Dermis blood vessel endothelial cell (primary cell): ENCODE measurements at places on chromosomes 12 and 14.
A peak's percentile ranks its signal among the peaks of the same experiment; 100 is the strongest.

- DNase-seq = no peak
Measured at GRCh38 chr14:37864861-37865718, 269.7 kb downstream of the TTC6 start.

- no peak for DNase-seq
Measured at GRCh38 chr12:90079529-90080210, 371.0 kb upstream of the ATP2B1 start.

- DNase-seq = no peak
Measured at GRCh38 chr12:47317175-47317915, 237.6 kb upstream of the AMIGO2 start.

DNA sequence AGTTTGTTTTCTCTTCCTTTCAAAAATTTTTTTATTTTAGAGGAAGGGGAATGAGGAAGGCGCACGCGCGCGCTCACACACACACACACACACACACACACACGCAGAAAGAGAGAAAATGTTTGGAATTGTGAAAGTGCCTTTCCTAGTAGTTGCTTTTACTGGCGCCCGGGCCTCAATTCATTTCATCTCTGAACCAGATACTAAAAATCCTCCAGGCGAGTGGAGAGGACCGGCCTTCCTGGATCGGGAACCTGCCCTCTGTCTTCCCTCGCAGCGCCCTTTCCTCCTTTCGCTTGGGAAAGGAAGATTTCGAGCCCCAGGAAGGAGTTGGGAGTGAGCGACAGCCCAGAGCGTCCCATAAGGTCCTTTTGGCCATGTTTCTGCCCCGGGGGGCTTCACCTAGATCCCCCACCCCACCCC lies 7.8 kb upstream of the TBX3 start:
- no peak for DNase-seq

DNA sequence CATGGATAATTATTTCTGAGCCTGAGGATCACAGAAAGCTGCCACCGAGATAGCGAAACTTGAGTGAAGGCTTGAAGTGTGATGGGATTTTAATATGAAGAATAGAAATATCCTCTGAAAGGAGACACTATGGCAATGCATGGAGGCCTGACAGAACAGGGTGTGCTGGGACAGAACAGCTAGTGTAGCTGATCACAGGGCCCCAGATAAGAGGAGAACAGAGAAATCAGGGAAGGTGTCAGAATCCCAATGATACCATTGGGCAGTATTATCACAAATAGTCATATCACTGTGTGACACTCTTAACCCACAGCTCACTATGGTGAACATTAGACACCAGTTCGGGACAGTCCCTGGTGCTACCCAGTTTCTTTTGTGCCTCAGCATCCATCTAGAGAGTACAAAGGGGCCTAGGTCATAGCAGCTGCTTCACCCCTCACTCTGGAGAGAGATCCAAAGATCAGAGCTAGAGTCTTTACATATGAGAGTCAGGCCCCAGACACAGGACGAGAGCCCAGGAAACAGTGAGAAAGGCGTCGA lies 506 bp upstream of the OR10P1 start:
- no peak for DNase-seq

GRCh38 chr12:122850695-122851350 lies 15.6 kb downstream of the HIP1R start:
- peak; percentile 64 for DNase-seq

DNA sequence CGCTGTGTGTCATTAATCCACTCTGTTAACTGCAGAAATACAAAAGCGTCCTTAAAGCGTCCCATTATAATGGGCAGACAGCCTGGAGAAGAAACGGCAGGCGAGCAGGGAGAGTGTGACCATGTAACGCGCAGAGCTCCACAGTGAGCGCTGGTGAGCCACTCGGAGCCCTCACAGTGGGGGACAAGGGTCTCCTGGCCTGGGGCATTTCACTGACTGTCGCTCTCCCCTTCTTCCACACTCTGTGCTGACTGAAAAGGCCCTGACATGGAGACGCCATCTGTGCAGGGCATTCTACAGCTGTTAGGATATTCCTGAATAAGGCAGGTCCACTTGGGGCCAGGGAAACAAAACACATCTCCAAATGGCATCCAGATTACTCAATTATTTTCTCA lies 24.2 kb downstream of the CCDC92 start:
- DNase-seq = no peak

DNA sequence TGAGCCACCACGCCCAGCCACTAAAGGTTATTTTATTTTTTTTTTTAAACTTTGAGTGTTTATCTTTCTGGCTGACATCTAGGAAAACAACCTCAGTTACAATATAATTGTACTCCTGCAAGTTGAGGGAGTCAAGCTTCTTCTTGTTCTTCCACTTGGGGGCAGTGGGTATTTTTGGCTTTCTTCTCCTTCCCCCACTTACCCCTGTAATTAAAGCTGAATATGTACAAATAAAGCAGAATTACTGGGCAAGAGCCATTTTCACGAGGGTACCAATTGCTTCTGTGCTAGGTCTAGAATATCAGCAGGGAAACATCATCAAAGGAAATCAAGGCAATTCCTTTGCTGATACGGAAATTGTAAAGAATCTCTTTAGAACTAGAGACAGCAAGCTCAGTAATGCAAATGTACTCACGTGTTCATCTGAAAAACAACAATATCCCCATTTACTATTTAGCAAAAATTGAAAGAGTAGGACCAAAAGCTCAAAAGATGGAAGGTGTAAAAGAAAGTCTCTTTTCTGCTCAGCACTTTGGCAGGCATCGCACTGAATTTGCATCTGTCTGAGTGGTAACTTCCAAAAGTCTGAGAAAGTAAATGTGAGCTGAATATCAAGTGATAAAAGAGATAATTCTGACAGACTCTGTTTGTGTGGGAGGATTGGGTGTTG lies 72.8 kb downstream of the TAOK3 start:
- no peak for DNase-seq

DNA sequence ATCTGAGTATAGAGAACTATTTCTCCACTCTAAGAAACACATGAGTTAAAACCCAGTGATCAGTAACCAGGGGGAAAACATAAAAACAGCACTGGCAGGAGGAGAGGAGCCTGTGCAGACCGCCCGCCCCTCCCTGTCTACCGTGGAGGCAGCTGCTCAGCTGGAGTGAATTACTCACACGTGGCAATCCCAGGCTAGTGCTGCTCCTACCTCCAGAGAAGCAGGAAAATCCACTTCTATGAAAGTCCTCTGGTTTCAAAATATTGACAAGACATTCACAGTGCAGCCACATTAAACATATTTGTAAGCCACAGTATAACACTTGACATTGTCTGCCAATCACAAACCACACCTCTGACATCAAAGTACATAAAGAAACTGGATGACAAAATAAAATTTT lies 16.7 kb downstream of the TMEM132D start:
- no peak for DNase-seq

DNA sequence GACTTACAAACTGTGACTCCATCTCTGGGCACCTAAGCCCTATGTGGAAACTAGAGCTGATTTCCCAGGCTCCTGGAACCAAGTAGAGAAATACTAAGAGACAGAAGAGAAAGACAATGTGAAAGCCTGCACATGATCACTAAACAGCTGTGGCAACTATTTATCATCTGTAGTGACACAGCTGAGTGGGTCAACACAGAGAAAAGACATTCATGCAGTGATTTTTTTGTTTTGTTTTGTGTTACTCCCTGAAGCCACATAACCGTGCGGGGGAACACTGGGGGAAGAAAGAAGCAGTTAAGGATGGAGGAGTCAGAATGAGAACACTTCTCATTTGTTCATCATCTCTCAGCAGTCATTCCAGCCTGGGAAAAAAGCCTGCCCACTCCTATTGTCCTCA lies 1.5 kb downstream of the PRR4 start:
- DNase-seq = no peak

DNA sequence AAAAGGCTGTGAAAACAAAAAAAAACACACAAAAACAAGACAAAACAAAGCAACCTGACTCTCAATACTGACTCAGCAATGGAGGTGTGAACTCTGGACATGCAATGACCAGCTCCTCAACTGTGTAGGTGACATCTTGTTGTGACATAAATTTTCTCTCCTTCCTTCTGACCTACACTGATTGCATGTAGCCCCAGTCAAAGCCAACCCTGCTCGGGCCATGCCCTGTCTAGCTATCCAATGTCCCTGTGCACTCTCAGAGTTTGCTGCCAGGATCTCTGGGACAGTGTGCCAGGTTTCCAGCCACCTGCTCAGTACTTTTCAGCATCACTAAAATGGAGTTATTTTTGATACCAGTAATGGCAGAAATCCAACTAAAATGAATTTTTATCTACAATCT lies 18.9 kb upstream of the CRACR2A start:
- DNase-seq = no peak

GRCh38 chr14:82112210-82112839 lies 578.7 kb upstream of the SEL1L start:
- DNase-seq = no peak

DNA sequence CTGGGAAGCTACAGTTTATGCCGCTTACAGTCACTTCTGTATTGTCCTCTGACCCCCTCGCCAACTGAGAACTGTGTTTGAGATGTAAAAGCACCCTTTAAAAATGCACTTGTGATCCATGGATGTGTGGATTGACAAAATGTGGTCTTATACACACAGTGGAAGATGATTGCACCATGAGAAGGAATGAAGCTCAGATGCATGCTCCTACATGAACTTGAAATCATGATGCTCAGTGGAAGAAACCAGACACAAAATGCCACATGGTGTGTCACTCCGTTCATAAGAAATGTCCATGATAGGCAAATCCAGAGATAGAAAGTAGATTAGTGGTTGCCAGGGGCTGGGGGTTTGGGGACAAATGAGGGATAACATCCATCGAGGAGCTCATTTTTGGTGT lies 58.0 kb downstream of the PITPNM2 start:
- no peak for DNase-seq

GRCh38 chr14:22489957-22490950 lies 98.8 kb downstream of the DAD1 start:
- no peak for DNase-seq

GRCh38 chr12:1171657-1172408 lies 180.8 kb downstream of the ERC1 start:
- DNase-seq = peak; percentile 63

GRCh38 chr12:103839609-103840461 lies 1.2 kb downstream of the NT5DC3 start:
- no peak for DNase-seq

GRCh38 chr12:9779209-9779608 lies 18.5 kb upstream of the CD69 start:
- no peak for DNase-seq

DNA sequence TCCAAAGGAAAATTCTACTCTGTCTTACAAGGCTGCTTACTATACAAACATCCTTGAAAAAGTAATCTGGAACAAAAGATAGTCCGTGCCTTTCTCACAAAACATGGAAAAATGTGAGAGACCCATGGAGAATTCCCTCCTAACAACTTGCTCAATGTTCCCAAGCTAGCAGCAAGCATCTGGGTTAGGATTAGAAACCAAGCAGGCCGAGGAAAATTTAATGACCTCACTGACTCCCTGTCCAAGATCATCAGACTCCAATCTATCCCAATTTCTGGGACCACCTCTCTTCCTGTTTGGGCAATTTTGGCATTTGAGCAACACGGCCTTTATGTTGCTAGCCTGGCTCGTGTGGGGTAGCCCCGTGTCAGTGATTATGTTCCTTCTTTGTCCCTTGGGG lies 18.1 kb upstream of the GSG1 start:
- DNase-seq = no peak

DNA sequence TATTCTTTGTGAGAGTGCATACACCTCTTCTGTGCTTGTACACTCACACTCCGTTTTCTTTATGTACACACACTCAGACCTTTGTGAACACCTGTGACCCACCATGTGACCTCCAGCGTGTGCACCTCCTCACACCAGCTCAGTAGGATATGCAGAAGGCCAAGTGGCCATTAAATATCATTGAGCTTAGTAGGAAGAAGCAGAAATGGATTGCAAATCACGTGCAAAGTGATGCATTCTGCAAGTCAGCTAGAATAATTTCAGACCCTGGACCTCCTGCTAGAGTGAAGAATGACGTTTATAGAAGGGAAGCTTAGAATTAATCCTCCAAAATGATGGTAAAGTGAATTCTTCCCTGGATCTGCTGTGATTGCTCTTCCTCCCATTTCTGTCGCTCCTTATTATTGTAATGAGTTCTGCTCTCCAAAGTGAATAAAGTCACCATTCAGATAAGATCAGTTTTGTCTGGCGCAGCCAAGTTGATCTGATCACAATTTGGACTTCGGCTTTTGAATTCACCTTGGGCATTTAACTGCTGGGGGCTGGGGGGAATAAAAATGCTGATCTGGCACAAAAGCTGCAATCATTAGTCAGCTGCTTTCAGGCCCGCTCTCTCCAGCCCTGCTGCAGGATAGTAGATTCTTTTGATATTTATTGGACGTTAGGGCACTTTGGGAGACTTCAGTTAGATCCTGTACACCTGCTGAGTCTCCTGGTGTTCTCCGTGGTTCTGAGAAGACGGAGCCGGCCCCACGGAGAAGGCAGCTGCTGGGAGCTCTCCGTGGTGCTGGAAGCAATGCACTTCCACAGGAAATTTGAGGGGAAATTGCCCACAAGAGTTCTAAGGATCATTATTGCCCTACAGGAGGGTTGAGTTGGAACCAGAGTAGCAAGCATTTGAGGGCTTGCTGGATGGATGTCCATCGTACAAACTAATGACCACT lies 12.4 kb upstream of the NRXN3 start:
- DNase-seq = peak; percentile 12

DNA sequence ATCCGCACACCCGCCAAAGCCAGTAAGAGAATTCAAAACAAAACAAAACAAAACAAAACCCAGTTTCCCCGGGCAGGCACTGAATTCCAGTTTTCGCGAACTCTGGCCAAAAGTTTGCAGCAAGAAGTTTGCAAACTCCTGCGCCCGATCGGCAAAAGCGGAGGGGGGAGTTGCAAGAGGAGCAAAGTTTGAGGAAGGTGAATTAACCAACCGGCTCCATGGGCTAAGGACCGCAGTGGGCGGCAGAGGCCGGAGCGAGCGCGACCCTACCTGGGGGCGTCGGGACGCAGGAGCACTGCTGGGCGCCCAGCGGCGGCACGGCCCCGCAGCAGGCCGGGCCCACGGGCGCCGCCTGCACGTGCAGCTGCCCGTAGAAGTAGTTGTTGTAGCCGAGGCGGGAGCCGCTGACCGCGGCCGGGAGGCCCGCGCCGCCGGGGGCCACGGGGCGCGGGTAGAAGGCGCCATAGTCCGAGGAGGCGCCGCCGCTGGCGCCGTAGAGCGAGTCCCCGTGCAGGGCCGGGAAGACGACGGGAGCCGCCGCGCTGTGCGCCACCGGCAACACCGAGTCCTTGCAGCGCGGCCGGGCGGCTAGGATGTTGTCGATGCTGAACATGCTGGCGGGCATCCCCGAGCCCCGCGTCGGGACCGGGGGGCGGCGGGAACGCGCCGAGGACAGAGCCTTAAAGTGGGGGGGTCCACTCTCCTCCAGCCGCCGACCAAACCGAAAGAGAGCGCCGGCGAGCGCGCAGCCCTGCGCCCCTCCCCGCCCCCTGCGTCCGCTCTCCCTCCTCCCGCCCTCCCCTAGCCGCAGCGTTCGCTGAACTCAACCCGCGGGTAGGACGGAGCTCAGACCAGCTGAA lies at the start of gene GSC:
TSS of gene GSC (minus strand) at position 723 of the 860 bp plus-strand sequence. CDS start at position 625, 98 bp downstream.
- peak; percentile 42 for DNase-seq
